ENCODE measurements at places on chromosomes 7 and 10. TPM values are rescaled to one million over a fixed set of nuclear protein-coding genes. Genes with fewer than 3 reads are reported as not detected.
A peak's percentile ranks its signal among the peaks of the same experiment; 100 is the strongest.

DNA sequence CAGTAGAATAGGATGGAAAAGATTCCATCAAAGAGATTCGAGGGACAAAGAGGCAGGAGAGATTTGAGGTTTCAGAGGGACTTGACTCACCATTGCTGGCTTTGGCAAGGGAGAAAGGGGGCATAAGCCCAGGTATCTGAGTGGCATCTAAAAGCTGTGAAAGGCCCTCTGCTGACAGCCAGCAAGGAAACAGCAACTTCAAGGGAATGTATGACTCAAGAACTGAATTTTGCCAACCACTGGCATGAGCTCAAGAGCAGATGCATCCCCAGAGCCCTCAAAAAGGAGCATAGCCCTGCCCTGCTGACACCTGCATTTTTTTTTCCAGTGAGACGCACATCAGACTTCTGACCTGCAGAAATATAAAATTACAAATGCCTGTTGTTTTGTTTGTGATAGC is 19.6 kb upstream of the ADAM12 start:
- no peak for DNase-seq

DNA sequence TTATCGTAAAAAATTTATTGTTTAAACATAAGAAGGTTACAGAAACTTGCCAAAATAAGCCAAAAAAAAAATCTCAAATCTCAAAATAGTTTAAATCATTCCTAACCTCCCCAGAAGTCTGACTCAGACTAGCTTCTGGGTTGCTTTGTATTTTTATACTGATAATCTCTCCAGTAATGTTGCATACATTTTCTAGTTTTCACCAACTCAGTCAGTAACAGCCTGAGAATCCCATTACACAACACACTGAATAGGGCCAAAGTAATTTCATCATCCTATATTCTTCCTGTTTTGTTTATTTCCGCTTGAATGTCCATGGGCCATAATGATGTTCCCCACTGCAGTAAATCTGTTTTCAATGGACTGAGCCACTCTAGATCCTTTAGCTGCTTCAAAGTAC is 478.5 kb downstream of the GPAM start:
- no peak for DNase-seq

DNA sequence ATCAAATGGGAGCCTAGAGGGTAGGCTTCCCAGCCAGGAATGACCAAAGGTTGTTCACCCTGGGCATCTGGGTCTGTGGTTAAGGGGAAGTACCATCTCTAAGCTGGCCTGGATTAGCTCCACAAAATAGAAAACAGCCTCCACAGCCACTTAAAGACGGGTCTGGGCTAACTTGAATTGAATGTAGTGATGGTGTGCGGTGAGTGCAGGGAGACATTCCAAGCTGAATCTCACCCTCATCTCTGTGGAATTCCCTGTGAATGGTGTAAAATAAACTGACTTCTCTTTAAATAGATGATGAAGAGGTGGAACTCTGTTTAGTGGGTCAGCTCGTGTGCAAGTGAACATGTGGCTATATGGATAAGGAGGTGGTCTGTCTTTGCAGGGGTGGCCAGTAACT is 251.0 kb downstream of the DYNC1I1 start:
- no peak for DNase-seq

- DNase-seq, result peak; percentile 51
These were observed 18.5 kb downstream of the ANTXRL start for GRCh38 chr10:46305079-46305818.

GRCh38 chr7:120280743-120281142 is 7.8 kb downstream of the KCND2 start:
- no peak for DNase-seq

- no peak for DNase-seq
These were observed 184.3 kb downstream of the ADRA2A start for GRCh38 chr10:111261081-111261615.

DNA sequence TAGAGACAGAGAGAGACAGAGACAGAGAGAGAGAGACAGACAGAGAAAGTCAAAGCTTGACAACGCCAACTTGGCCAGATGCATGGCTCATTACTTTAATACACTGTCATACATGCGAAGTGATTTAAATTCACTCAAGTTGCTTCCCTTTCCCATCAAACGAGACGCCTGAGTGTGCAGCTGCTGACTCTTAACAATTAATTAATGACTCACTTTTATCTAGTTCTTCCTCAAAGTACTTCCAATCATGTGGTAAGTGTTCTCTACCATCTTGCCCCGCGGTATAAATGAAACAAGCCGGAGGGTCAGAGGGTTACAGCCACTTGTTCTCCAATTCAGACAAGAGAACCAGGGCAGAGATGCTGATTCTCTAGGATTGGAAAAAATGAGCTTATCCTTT is 90.8 kb downstream of the SFMBT2 start:
- DNase-seq, result no peak

Gene HOXA6
- total RNA-seq, result 9.0 TPM
